ENCODE measurements at places on chromosomes 2 and 18. TPM values are rescaled to one million over a fixed set of nuclear protein-coding genes. Genes with fewer than 3 reads are reported as not detected.
A peak's percentile ranks its signal among the peaks of the same experiment; 100 is the strongest.

Gene AQP12B
- not detected for total RNA-seq

Gene C2orf49
- total RNA-seq: 19.4 TPM

Gene LYG2
- not detected for total RNA-seq

Gene CRYGC
- total RNA-seq: not detected

Gene UGT1A5
- total RNA-seq: not detected

Gene RAB11FIP5
- total RNA-seq: 2.7 TPM

Gene RTP5
- total RNA-seq: 0.11 TPM

Gene FAM161A
- total RNA-seq: 5.8 TPM

Gene DGKD
- total RNA-seq: 54.2 TPM

Gene IL36RN
- total RNA-seq: not detected

Gene ERBB4
- total RNA-seq: not detected

Gene GALNT14
- 0.62 TPM for total RNA-seq

DNA sequence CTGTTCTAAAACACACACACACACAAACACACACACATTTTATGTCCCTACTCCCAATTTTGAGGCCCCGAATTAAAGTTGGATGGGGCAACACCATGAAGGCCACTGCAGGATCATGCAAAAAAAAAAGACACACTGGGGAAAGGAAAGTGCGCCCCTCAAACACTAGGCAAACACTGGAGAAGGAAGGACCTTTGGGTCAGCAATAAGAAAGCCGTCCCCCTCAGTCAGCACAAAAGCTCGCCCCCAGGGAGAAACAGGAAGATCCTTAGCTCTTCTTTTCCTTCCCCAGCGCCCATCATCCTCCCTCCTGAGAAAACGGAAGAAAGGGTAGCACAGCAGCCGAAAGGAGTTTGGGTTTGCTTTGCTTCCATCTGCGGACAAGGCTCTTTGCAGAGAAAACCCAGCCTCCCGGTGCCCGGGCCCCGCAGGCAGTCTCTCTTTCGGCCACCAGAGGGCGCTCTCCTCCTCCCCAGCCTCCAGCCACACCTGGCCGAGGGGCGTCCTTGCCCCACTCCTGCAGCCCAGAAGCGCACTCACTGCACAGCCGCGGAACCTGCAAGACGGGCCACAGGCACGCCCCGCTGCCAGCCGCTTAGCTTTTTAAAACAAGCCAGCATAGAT, 248.5 kb downstream of the CDH20 start:
- peak; percentile 51 for DNase-seq

DNA sequence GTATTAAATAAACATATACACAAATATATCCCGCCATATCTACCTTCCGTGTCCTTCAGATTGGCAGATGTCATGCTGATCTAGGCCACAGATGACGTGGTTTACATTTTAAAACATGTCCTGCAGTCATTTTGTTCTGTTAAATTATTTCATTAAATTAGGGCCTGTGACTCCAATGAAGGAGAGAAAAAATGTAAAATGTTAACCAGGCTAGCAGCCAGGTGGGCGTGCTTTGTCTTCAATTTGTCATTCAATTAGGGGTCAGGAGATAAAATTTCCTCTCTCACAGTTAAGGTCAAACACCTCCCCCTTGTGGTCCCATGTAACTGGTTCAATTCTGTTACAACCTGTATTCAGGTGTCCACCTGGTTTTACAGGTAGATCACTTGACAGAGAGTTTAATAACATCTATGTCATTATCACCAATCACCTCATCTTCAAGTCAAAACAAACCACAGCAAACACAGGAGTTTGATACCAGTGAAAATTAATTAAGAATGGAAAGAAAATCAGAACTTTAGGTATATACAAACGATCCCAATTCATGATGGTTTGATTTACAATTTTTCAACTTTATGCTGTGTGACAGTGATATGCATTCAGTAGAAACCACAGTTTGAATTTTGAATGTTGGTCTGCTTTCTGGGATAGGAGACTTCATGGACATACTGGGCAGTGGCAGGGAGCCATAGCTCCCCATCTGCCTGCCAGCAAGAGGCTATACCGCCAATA, 339.4 kb downstream of the CMPK2 start:
- DNase-seq: no peak

DNA sequence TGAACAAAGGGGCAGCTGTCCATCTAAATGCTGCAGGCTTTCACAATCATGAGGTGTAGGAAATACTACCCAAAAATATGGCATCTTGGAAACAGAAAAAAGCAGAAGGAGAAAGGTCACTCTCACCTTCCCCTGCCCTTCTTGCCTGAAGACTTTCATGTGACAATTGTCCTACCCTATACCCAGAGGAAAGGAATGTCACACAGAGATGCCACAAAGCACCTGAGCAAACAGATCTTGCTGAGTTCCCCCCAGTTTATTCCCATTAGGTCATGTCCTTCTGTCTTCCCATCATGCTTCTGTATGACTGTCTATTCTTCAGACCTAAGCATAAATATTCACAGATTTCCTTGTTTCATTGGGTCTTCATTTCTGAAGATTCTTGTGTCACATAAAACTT, 116.6 kb upstream of the MSH6 start:
- no peak for DNase-seq

GRCh38 chr2:28821295-28821958, 10.8 kb downstream of the SPDYA start:
- peak; percentile 50 for DNase-seq

GRCh38 chr18:49751427-49752094, 61.8 kb downstream of the ACAA2 start:
- DNase-seq: peak; percentile 42

- DNase-seq: no peak
Measured at GRCh38 chr2:101371636-101372035, 15.7 kb downstream of the CREG2 start.

- no peak for DNase-seq
Measured at GRCh38 chr2:73897934-73898333, 5.1 kb downstream of the ACTG2 start.

DNA sequence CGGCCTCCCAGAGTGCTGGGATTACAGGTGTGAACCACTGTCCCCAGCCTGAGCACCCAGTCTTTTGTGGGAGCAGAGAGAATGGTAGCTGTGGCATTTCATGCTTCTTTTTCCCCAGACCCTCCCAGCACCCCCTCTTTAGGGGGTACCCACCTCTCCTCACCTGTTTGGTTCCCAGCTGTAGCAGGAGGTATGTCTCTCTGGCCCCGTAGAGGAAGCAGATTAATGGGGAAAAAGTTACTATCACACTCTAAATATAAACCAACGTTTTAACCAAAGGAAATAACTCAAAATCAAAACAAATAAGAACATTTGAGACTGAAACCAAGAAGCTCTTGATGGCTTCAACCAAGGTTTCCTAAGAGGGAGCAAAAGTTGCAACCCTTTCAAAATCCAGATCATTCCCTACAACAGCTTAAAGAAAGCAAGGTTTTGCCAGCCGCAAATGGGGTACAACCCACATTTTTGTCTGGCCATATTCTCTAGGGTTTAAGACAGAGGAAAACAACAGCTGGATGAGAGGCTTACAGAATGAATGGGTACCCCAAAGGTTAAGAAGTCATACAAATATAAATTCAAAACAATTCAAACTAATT, 8.0 kb downstream of the RNF125 start:
- DNase-seq: no peak

DNA sequence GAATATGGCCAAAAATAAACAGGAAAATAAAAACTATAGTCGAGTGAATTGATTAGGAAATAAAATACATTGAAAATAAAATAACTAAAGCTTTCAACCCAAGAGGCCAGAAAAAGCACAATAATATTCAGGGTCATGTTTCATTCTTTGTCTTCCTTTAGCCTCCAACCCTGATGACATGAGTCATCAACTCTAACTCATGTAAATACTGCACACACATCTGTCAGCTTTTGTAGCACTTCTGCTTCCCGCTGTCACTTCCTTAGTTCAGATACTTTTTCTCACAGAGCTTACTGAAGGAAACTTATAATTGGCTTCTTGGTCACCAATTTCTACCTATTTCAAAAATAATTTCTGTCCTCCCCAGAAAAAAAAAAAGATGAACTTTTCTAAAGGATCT, 112.8 kb downstream of the UPP2 start:
- no peak for DNase-seq

DNA sequence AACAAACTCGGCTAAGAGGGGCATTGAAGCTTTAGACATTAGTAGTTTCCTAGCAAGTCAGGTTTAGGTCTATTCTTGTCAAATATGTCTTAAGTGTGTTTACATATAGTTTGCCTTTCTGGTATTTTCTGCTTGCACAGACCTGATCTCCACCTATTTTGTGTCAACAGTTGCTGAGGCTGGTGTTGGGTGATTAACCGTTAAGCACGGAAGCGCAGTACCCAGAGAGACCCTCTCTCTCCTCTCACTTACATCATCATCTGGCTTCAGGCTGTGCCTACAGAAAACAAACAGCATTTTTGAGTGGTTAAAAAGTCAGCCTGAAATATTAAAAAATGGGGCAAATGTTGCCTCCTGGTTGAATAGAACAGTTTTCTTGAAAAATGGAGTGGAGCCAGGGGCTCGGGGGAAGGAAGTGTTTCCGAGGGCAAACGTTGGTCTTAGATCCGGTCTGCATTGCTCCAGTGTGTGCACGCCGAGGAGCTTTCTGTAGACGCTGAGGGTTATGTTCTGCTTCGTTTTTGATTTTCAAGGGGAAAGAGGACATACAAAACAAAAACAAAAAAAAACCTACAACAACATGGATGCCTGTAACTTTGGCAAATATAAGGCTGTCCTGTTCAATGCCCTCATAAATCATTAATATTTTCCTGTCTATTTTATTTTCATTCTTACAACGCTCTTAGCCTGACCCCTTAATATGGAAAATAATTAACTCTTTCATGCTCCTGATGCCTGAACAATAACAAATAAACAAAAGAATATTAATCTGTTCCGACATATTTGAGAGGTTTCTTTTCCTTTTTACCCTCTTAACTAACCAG, 120.8 kb downstream of the MEIS1 start:
- DNase-seq: no peak

GRCh38 chr2:239304533-239305221, 96.1 kb downstream of the HDAC4 start:
- DNase-seq: no peak

DNA sequence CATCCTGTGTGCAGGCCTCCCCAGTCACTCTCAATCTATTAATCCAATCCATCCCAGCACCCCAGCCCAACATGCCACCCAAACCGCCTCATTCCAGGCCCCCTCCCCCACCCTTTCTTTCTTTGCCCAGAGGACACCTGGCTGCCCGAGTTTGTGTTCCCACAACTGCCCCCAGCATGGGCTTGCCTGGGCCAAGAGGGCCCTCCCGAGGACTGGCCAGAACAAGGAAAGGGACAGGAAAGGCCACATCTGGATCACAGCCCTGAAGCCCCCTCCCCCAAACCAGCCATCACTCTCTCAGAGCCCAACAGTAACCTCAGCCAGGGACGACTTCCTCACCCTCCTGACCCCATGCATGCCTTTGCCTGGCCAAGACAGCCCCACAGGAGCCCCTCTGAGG, 1.2 kb downstream of the TNS1 start:
- no peak for DNase-seq

GRCh38 chr2:8177566-8177965, 504.3 kb upstream of the ID2 start:
- no peak for DNase-seq

GRCh38 chr2:216142540-216142939, 33.4 kb downstream of the XRCC5 start:
- no peak for DNase-seq

DNA sequence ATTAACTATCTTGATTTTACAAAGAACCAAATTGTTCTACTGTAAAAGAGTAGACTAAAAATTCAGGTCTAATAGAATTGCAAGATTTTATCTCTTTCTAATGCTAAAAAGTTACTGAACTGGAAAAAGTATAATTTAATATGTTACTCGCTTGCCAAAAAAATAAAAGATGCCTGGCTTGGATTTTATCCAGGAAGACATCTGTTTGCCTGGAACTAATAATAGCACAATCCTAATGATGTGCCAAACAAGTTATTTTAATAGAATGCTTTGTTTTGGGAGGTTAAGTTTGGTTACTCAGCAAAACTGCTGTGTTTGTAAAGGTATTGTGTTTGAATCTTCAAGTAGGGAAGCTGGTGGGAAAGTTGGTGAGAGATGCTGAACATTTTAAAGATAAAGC, 19.4 kb upstream of the ZSWIM2 start:
- no peak for DNase-seq

DNA sequence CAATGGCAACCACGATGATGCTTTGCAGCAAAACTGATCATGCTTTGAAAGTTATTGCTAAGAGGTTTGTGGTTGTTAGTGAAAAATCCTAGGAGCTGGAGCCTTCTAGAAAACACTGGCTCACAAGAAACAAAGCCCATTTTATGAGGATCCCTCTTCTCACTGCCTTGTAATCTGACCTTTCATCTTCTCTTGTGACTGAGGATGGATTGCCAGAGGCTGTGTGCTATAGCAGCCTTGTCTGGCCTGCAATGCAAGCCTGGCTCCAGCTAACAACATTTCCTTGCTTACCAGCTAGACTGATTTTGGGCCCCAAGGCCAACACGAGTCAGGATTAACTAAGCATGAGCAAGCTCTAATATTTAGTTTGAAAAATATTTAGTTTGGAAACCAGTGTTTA, 13.1 kb downstream of the PIEZO2 start:
- no peak for DNase-seq

GRCh38 chr2:120758181-120759144, 22.8 kb downstream of the GLI2 start:
- no peak for DNase-seq

DNA sequence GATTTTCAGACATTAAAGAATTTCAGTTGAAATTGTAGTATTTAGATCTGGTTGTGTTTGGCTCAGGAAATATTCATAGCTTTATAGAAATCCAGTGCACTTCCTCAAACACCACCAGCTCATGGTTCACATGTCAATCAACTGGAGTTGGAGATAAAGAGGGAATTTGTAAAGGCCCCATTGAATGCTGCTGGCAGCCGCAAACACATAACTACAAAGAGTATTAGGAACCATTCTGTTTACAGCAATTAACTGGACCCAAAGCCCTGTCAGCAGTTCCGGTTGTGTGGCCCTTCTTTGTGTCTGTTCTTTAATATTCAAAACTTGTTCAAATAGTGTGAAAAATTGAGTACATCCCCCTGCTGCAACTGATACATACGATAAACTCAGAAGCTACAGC, 107.4 kb upstream of the LRRTM4 start:
- no peak for DNase-seq

- DNase-seq: no peak
Measured at GRCh38 chr2:49288902-49289700, 134.8 kb upstream of the FSHR start.

- no peak for DNase-seq
Measured at GRCh38 chr18:49340446-49340845, 120.0 kb downstream of the DYM start.

DNA sequence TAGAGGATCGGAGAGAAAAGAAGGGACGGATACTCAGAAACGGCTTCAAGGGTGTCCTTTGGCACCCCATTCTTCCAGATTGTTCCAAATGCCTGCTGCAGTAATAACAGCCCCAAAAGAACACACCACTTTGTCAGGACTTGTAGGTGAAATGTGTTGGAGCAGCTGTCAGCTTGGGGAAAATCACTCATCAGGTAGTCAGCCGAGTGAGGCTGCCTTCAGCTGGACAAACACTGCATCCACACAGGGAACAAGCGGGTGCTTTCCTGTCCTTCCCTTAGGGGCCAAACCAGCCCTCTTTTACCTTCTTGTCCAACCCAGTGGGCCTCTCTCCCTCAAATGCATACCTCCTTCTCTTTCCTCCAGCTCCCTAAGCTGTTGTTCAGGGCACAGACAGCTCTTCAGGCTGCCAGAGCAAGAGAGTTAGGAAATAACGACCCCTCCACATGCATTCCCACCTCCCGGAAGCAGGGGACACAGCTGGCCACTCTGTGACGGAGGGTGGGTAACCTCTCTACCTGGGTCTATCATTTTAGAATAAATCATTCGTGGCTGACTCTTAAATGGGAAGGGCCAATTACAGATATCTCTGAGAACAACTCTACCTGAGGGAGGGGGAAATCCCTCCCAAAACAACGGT, 48.1 kb downstream of the BCL11A start:
- no peak for DNase-seq

Data from CD8-positive, alpha-beta memory T cell (primary cell).